ENCODE measurements at places on chromosomes 5 and 9.

DNA sequence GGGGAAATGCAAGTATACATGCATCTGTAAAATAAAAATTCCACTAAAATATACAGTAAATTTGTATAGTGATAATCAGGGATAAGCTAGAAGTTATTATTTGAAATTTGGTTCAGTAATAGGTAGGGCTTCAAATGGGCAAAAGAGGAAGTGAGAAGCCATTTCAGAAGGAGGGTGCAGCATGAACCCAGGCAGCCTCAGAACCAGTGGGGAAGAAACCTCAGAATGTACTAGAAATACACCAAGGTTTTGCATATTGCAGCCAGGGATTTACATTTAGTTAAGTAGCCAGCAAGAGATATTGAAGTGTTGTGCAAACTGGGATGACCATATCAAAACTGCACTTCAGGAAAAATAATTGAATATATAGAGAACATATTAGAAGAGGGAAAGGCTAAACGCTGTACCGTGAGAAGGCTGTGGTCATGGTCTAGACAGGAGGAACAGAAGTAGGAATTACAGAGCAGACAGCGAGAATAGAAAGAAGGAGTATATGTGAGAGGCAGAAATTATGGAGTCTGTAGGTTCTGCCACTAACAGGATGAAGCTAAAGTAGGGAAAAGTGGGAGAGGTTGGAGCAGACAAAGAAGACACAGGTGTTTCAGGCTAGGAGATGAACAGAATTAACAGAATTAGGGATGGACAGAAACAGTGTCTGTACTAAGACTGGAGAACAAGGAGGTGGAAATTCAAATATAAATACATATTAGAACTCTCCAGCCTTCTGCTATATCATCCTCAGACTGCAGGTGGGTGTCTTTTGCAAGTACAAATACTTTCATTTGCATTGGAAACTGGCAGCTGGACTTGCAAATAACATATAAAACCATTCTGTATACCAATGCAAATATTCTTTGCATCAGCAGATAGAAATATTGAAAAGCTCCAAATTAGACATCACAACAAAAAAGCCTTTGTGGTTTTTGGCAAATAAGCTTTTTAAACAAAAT is 335.6 kb downstream of the ZNF608 start:
- no peak for DNase-seq

DNA sequence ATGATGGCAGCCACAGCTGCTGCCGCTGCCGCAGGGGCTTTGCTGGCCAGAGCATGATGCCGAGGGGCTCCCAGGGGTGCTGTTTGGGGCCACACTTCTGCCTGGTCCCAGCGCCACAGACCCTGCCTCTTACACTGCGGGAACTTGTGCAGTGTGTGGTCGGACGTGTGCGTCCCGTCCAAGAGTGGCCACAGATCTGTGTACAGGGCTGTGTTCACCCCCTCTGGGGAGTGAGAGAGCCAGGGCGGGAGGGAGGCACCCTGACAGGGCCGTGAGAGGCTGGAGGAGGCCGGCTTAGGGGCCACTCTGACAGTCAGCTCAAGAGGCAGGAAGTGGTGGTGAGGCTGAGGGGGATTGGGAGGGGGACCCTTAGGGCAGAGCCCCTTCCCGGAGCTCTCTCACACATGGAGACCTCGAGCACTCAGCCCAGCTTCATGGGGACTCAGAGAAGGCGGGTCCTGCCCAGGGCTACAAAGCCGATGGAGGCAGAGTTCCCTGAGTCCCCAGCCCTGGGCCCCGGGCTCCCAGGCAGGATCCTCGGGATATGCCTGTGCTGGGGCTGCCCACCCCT is 13.1 kb upstream of the CARD19 start:
- DNase-seq = no peak

DNA sequence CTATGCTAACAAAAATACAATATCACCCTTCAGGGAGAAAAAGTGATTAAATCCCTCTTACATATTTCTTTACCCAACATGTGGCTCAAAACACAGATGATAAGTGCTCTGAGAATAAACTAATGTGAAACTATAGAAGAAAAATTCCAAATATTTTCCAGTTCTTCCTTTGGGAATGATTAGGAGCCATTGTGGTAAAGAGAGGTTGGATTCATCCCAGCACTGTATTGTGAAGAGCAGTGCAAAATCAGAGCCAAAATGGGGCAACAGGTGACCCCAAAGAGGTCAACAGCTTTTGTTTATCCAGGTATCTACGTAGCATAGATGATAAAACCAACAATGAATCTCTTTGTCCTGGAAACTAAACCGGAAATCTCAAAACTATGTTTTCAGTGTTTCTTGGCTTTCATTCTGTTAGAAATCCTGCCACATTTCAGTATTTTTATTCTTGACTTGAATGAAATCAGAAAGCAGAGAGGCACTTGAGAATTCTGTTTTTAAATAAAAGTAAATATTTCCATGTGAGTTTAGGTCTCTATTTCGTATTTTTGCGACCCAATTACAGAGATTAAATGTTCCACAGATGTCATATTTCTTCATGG is 120.4 kb upstream of the FST start:
- peak; percentile 66 for DNase-seq

DNA sequence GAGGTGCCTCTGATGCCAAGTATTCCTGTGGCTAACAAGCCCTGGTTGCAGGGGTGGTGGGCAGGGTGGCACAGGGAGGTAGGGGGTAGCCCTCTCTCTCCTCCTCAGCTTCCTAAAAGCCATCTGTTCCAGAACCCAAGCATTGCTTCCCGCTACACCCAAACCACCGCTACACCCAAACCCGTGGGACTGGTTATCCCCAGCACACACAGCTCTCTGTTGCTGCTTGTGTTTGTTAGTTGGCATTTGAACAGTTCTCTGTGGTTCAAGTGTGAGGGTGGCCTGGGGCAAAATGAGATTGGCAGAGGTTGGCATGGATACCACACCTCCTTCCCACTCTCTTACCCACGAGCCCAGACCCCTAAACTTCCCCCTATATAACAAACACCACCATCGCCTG is 40.4 kb downstream of the SPARC start:
- no peak for DNase-seq

DNA sequence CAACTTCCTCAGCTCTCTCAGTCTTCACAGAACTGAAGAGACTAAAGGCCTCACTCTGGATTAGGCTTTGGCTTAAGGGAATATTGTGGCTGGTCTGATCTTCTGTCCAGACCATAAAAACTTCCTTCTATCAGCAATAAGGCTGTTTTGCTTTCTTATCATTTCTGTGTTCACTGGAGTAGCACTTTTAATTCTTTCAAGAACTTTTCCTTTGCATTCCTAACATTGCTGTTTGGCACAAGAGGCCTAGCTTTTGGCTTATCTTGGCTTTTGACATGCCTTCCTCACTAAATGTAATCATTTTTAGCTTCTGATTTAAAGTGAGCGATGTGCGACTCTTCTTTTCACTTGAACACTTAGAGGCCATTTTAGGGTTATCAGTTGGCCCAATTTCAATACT is 88.7 kb upstream of the ACOT12 start:
- no peak for DNase-seq

DNA sequence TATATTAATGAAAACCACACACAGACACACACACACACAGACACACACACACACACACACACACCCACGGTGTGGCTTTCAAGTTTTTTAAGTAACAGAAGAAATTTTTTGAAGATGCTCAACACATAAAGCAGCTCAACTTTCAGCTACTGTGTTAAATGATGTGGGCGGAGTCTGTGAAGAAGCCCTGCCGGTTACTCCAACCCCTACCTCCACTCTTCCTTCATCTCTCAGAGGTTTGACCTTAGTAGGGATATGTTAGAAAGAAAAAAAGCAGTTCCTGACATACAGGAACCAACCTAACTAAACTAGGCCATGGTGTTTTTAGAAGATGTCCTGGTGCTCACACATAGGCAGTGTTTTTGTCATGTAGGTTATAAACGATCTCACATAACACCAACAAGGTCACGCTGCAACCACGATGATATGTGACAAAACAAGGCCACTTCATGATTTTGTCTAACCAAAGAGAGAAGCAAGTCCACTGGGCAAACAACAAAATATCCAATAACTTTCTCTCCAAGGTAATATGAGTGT is 112.8 kb downstream of the EMB start:
- DNase-seq = no peak

DNA sequence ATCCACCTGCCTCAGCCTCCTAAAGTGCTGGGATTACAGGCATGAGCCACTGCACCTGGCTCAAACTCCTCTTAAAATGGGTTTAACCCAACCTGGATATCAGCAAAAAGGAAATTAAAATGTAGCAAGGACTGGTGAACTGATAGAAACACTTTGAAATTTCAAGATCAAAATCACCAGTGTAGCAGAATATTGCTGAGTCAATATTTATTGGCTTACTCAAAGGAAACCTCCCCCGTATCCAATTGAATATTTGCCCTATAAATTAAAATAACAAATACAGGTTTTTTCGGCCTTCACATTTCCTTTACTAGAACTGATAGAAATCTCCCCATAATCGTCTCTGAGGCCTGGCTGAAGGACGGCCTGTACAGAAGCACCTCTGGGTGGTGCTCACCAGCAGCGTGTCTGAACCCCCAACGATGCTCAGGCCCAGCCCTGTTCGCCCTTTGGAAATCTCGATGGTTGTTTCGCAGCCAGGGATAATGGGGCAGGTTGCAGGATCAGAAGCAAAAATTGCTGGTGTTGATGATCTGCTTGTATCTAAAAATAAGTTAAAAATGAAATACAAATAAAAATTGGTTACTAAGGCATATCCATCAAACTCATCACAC is 156.6 kb downstream of the MPDZ start:
- DNase-seq = no peak

DNA sequence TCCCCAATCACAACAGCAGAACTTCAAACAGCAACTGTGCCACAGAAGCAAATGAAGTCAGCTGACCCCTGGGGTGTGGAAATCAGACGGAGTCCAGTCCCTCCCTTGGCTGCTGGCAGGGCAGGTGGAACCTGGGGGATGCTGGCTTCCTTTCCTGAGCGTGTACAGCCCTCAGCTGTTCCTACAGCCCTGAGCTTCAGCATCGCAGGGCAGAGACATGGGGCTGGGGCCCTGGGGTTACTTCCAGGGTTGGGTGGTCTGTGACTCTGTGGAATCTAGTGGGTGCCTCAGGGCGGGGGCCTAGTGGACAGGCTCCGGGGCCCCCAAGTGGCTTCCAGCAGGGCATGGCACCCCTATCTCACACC is 7.3 kb upstream of the RXRA start:
- no peak for DNase-seq

DNA sequence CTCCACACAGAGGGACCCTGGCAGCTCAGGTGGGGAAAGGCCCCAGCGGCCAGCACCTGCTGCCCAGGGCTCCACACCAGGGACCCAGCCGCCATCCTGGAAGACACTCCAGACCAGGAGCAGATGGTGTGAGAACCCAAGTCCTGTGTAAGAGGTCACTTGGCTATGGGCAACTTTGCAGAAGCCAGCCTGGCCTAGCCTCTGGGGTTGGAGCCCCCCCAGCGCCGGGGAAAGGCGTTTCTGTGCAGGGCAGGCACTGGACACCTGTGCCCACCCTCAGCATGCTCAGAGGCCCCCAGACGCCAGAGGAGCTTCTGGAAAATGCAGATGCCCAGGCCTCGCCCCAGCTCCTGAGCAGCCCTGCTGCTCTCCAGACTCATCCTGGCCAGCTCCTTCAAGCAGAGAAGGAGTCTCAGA is 34.0 kb downstream of the RASGEF1C start:
- DNase-seq = no peak

DNA sequence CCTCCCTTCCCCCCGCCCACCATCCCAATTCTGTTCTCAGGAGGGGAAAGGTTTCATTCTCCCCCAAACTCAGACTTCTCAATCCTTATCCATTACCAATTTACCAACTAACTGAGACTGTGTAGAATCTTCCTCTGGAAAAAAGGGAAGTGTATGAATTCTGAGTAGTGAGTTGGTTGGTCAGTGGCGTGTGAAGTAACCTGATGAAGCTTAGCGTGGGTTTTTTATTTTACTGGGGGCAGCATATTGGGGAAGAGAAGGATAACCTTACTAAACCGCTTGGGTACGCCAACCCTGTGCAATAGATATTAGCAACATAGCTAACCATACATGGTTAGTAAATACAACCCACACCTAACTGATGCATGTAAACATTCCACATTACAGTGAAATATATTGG is 1.1 kb upstream of the DNAJC21 start:
- DNase-seq = no peak

- no peak for DNase-seq
These were observed 1.8 kb upstream of the JADE2 start for GRCh38 chr5:134523543-134524271.

DNA sequence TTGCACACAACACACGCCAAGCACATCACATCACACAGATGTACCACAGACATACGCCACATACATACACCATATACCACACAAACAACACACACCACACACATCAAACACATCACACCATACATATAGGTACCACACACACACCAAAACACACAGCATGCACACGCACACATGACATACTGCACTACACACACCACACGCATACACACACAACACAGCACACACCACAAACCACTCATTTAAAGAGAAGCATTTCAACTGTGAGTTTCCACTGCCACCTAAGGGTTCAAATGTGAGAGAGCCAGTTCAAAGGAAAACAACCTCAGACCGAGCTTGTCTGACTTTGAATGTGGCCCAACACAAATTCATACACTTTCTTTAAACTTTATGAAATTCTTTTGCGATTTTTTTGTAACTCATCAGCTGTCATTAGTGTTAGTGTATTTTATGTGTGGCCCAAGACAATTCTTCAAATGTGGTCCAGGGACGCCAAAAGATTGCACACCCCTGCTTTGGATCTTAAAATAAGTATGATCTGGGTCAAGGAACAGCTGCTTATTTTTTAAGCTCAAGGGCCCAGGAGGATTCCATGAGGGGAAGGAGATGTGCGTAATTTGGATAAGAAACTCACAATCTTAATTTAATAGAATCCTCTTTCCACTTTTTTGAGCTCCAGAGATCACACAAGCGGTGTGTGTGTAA is 494.6 kb downstream of the GADD45G start:
- DNase-seq = peak; percentile 41

DNA sequence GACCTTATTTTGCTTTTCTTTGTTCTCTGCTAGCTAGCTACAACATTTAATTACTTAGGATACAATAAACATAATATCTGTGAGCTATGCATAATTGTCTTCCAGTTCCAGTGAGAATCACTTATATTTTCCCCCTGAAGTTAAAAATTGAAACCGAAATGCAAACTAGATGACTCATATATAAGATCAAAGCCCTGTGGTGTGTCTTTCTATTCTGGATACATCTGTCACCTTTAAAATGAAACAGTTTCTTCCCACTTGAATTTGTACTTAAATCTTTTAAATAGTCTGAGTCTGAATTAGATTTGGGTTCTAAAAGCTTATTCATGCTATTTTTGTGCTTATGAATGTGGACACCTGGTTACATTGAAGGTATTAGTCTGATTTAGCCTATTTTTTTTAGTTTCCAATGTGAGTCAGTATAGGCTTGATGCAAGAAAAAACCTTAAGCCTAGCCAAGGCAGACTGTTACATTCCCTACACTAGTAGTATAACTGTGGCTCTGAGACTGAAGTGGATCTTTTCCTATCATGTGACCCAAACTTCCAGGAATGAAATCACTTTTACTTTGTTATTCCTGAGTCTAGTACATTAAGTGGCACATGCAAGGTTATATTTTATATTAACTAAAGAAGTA is 703.5 kb upstream of the RGMB start:
- DNase-seq = peak; percentile 13
